NCI-H1694 (cell line): ENCODE measurements at places on chromosomes 1 and 21.
A peak's percentile ranks its signal among the peaks of the same experiment; 100 is the strongest.

DNA sequence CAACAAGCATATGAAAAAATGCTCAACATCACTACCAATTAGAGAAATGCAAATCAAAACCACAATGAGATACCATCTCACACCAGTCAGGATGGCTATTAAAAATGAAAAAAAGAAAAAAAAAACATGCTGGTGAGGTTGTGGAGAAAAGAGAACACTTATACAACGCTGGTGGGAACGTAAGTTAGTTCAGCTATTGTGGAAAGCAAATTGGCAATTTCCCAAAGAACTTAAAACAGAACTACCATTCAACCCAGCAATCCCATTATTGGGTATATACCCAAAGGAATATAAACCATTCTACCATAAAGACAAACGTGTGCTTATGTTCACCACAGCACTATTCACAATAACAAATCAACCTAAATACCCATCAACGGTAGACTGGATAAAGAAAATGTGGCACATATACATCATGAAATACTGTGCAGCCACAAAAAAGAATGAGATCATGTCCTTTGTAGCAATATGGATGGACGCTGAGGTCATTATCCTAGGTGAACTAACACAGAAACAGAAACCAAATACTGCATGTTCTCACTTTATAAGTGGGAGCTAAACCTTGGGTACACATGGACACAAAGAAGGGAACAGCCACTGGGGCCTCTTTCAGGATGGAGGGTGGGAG is 49.5 kb downstream of the LYST start:
- DNase-seq, result no peak

GRCh38 chr1:226723657-226724532 is 15.2 kb downstream of the ITPKB start:
- DNase-seq, result peak; percentile 49

- no peak for DNase-seq
These were observed 3.0 kb upstream of the SYT6 start for GRCh38 chr1:114156538-114157274.

GRCh38 chr1:6019166-6019845 is 26.4 kb upstream of the KCNAB2 start:
- DNase-seq, result no peak

DNA sequence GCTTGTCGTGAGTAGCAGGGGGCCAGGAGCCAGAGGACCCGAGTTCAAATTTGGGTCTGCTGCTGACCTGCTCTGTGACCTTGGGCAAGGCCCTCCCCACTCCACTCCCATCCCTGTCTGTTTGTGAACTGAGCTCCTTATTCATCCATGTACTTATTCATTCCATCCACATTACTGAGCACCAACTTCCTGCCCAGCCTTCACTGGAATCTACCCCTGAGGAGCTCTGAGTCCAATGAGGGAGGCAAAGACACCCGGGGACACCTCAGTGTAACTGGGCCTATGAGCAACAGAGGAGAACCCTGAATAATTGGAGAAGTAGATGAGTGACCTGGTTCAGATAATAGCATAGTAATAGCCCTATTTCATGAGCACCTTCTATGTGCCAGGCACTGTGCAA is 8.9 kb downstream of the BSND start:
- DNase-seq, result no peak

DNA sequence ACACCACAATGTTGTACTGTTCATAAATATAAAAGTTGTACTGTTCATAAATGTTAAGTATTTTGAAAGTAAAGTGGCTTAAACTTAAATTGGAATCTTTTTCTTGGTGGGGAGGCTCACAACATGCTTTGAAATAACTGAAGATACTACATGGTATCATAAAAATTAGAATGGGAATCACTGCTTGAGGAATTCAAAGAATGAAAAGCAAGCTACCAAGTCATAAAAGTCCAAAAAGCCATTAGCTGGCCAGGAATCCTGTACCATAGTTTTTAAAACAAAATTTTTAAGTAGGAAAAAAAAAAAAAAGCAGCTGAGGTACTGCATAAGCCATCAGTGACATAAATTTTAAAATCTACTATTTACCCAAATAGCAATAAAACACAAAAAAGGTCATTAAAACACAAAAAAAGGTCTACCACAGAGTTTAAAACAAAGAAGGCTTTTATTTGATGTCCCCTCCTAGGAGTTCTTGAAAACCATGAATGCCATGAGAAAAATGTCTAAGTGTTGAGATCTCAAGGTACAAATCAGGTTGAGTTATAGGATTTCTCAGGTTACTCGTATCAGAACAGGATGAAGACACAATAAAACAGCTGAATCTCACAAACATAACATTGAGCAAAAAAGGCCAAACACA is 8.6 kb downstream of the ZZZ3 start:
- DNase-seq, result no peak

DNA sequence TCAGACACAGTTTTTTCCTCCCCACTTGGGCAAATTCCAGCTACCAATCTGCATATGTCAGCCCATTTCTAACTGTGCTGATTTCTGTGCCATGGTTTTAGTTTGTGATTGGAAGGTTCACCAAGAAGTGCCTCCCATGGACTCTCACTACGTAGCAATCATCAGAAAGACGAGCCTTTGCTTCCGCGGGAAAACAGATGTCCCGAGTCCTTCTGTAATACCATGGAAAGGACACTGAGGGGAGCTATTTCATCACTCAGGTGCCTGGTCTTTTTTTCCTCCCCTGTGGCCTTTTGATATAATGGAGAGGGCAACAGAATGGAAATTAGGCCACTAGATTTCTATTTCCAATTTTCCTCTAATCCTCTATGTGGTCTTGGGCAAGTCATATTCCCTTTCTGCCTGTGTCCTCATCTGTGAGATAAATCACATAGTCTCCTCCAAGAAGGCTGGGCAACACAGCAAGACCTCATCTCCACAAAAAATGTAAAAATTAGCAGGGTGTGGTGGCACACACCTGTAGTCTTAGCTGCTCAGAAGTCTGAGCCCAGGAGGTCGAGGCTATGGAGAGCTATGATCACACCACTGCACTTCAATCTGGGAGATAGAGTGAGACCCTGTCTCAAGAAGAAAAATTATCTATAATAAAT is 24.8 kb downstream of the LEMD1 start:
- peak; percentile 90 for DNase-seq

DNA sequence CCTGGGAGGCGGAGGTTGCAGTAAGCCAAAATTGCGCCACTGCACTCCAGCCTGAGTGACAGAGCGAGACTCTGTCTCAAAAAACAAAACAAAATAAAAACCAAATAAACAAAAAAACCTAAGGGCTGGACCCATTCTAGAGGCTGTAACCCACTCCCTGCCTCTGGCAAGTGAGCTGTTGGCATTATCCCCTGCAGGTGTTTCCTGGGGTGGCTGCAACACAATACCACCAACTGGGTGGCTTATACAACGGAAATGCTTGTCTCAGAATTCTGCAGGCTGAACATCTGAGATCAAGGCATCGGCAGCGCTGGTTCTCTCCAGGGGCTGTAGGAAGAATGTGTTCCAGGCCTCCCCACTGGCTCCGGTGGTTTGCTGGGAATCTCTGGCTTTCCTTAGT is 15.2 kb downstream of the LRRC38 start:
- no peak for DNase-seq

DNA sequence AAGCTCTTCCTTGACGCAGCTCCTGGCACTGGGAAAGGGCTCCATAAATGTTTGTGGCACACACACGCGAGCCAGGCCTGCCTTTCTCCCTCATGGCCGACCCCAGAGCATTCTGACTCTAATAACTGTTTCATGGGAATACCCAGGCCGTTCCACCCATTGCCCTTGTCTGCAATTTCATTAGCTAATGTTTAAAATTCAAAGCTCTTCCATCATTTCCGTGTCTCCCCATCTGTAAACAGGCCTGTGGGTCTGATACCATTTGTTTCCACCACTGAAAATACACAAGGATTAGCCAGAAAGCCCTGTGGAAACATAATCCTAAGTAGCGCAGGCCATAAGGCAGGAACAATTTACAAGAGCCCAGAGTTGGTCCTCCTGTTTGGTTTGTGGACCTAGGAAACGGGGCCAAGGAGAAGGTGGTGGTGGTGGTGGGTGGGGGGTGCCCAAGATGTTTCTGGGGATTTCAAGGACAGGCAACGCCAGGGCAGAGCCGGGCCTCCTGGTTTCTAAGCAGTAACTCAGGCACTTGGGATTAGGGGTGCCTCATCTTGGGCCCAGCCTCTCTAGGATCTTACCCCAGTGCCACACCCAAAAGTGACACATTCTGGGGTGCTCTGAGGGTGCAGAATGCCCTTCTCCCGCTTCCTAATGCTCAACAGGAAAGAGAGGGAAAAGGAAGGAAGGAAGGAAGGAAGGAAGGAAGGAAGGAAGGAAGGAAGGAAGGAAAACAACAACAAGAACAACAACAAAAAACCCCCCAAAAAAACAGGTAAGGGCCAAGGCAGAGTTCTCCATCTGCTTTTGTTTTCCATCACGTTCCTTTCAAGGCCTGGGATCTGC is 79.4 kb downstream of the SSBP3 start:
- DNase-seq, result no peak

DNA sequence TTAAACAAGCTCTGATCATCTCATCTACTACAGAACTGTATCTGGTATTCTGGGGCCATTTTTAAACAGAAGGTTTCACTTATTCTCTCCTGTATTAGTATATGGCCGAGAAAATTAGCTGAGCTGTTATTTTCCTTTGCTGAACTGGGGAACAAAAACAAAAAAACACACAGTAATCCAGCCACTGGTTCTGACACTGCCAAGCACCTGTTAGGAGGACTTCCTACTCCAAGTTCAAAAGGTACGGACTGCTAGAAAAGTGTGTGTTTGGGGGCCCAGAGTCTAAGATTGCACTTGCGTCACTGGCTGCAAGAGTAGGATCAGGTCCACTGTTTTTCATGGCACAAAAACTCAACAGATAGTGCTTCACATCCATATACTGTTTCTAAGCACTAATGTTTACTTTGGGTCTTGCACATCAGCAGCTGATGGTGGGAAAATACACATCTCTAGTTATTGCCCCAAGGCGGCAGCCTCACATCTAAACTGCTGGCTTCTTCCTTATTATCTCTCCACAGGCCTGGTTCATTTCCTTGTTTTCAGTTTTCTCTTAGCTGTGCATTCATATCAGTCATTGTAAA is 226.1 kb downstream of the FGGY start:
- no peak for DNase-seq
